Effector CD8-positive, alpha-beta T cell (primary cell): ENCODE measurements at places on chromosomes 5 and 9.

GRCh38 chr9:117772960-117773359 lies 68.8 kb downstream of the TLR4 start:
- no peak for DNase-seq

DNA sequence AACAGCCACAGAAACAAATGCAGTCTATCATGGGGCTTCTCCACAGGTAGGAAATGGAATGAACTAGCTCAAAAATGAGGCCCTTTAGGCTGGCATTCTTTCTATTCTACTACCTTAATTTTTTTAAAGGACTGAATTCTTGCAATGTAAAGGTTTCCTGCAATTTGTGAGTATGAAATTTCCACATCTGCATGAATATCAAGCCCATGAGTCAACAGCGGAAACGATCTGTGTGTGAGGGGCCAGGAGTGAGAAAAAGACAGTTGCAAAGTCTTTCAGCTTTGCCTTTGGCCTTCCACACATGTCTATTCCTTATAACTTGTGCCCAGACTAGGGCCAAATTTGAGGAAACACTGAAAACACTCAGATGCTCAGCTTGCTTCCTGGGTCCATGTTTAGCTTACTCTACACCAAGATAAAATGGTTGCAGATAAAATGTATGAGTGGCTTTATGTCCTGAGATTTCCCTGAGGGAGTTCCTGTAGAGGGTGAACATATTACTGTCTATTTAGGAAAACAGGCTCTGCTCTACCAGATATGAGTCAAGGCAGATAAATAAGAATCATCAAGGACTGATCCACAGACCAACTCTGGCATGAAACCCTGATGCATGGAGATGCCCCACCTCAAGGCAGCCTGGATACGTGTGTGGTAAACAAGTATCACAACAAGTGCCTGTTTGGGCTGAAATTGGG lies 46.5 kb downstream of the RETREG1 start:
- DNase-seq: no peak

GRCh38 chr5:14171621-14172020 lies 28.5 kb downstream of the TRIO start:
- DNase-seq: no peak

- no peak for DNase-seq
Measured at GRCh38 chr5:17991775-17992174, 357.5 kb downstream of the TAF11L14 start.

- DNase-seq: no peak
Measured at GRCh38 chr5:591746-592145, 20.4 kb upstream of the CEP72 start.

- no peak for DNase-seq
Measured at GRCh38 chr9:125633116-125633745, 73.8 kb downstream of the MAPKAP1 start.

GRCh38 chr5:371811-372555 lies 50.5 kb downstream of the AHRR start:
- DNase-seq: no peak

DNA sequence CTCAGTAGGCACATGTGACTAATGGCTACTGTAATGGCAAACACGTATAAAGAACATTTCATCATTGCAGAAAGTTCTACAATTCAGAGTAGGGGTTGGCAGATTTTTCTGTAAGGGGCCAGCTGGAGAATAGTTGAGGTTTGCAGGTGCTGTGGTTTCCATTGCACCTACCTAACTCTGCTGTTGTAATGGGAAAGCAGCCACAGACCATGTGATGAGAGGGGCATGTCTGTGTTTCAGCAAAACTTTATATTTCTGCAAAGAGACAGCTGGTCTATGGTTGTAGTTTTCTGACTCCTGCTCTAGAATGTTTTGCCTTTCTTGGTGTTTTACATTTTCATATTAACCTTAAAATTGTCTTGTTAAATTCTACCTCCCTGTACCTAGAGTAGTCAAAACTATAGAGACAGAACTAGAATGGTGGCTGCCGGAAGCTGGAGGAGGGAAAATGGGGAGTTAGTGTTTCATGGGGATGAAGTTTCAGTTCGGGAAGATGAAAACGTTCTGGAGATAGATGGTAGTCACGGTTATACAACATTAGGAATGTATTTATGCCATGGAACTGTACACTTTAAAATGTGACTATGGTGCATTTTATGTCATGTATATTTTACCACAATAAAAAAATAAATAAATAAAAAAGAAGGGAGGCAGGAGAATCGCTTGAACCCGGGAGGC lies 44.3 kb downstream of the NUP214 start:
- DNase-seq: no peak

GRCh38 chr5:98458726-98459125 lies 314.7 kb upstream of the RGMB start:
- no peak for DNase-seq

GRCh38 chr9:133705576-133705975 lies 32.6 kb downstream of the SARDH start:
- no peak for DNase-seq

GRCh38 chr5:143124593-143124992 lies 278.9 kb downstream of the NR3C1 start:
- no peak for DNase-seq

GRCh38 chr5:78550891-78551290 lies 97.7 kb downstream of the LHFPL2 start:
- no peak for DNase-seq

GRCh38 chr9:37682951-37683350 lies 32.2 kb downstream of the FRMPD1 start:
- DNase-seq: no peak

- DNase-seq: no peak
Measured at GRCh38 chr5:122492675-122493074, 180.6 kb downstream of the SNCAIP start.

- peak; percentile 18 for DNase-seq
Measured at GRCh38 chr5:157193699-157194424, 13.2 kb downstream of the ITK start.

- DNase-seq: no peak
Measured at GRCh38 chr5:110925398-110925797, 146.1 kb upstream of the TSLP start.

DNA sequence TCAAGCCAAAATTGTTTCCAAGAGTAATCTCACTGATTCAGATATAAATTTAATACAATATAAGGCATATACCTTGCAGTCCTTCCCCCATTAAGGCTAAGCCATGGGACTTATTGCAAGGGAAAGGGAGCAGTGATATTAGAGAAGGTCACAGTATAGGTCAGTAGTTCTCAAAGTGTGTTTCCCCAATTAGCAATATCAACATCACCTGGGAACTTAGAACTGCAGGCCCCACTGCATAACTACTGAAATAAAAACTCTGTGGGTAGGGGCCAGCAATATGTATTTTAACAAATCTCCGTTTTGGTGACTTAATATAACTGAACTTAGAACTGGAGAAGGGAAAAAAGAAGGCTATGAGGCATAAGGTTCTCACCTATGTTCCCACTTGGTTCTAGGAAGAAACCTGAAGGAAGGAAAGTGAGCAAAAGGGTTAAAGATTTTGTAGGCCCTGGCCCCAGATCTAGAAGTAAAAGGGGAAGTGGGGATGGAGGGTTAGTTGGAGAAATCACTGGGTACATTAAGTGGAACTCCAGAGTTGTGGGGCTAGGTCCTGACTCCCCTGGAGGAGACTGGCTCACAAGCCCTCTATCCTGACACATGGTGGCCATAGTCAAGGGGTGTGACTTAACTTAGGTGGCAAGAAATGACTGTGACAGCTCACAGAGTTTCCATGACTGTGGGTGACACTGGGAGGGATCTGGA lies 40.7 kb downstream of the WDR36 start:
- no peak for DNase-seq

GRCh38 chr5:15116996-15117395 lies 245.4 kb upstream of the ANKH start:
- DNase-seq: no peak

- no peak for DNase-seq
Measured at GRCh38 chr5:28678899-28679298, 1640.5 kb upstream of the CDH9 start.

DNA sequence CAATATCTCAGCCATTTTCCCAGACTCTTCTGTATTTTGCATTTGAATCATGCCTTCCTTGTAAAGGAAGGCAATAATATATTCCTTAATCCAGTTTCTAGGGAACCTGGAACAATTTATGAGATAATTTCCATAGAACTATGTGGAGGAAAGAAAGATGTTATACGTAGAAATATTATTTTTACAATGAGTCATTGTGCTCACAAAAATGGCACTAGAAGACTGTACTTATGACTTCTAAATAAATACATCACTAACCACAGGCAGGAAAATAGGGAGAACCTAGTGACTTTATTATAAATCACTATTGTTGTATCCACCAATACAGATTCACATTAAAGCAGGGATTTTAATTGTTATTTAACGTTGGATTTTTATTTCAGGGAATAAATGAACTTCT lies 87.6 kb downstream of the FBXO38 start:
- no peak for DNase-seq

GRCh38 chr9:109452761-109453160 lies 45.3 kb downstream of the PTPN3 start:
- DNase-seq: no peak

GRCh38 chr9:126111556-126111955 lies 215.1 kb upstream of the MVB12B start:
- no peak for DNase-seq

GRCh38 chr5:43802119-43802518 lies 199.1 kb downstream of the NNT start:
- DNase-seq: no peak

GRCh38 chr9:127938298-127938690 lies 640 bp upstream of the DPM2 start:
- no peak for DNase-seq

- no peak for DNase-seq
Measured at GRCh38 chr9:113139225-113139829, 11.5 kb upstream of the SLC31A2 start.

DNA sequence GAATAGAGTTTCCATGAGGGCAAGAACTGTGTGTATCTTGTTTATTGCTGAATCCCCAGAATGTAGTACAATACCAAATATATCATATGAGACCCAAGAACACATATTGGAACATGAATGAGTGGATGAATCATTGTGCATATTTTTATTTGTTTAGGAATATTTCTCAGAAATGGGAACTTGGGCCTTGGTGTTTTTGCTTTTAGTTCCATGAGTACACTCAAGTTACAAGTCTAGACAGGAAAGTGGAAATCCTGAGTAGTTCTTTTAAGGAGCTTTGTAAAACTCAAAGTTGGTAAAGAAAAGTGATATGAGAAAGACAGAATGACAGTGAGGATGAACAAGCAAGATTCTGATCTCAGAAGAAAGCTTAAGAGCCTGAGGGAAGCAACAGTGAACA lies 647.0 kb downstream of the EFNA5 start:
- no peak for DNase-seq

- DNase-seq: no peak
Measured at GRCh38 chr5:19497229-19497815, 490.7 kb downstream of the CDH18 start.

DNA sequence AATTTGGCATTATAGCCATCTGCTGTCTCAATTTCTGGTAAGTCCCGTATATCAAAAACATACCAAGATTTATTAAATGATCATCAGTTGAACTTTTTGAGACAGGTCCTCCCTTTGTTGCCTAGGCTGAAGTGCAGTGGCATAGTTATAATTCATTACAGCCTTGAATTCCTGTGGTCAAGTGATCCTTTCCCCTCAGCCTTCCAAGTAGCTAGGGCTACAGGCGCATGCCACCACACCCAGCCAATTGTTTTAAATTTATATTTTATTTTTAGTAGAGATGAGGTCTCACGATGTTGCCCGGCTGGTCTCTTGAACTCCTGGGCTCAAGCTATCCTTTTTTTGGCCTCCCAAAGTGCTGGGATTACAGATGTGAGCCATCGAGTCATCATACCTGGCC lies 418.9 kb downstream of the ARHGEF28 start:
- no peak for DNase-seq

- DNase-seq: no peak
Measured at GRCh38 chr5:4571248-4571948, 568.7 kb upstream of the ADAMTS16 start.

- no peak for DNase-seq
Measured at GRCh38 chr5:173644673-173645436, 28.4 kb upstream of the BOD1 start.

DNA sequence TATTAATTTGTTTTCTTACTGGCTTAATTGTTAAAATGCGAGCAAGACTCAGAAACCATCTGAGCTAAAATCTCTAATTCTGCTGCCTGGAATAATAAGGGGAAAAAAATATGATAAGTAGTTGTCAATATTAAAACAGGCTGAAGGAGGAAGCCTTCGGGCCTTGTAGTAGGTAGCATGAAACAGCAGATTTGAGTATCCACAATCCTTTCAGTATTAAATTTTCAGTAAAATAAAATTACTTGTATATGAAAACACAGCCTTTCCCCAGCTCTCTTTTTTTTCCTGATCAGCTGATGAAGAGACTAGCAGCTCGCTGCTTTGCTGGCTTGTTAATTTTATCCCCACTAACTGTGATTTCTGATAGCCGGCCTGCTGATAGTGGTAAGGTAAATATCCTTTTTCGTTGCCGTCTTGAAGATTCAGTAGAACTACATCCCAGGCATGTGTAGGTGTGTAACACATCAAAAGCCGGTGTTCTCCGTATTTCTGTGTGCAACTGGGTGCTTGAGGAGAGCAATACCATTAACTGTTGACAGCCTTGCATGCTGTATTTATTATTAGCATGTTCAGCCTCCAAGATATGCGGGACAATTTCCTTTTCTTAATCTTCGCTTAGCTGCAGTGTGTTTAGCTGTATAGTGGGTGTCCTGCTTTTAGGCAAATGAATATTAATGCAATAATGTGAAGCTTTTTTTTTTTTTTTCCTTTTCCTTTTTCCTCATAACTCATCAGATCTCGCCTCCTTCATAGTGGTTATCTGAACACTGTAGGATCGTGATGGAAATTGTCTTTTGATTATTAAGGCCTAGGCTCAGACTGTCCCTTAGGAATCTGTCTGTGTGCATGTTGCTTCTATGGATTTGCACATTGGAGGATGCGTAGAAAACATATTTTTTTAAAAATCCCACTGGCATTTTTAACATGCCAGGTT lies 144.6 kb downstream of the SMARCA2 start:
- no peak for DNase-seq

GRCh38 chr5:90965110-90965685 lies 406.6 kb downstream of the ADGRV1 start:
- DNase-seq: no peak

DNA sequence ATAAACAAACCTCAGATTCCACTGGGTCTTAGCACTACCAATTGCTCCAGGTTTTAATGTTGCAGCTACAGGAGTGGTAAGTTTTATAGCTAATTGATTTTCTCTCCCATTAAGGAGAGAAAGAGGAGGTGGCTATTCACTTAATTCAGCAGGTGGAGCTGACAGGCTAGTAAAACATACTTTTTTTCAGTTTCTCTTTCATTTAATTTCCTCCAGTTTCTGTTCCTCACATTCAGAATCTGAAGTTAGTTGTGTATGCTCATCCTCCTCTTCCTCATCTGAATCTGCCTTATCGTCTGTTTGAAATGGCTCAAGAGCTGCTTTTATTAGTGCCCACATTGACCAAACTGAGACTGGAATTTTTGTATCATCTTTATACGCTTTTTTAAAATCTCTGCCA lies 98.0 kb downstream of the PLPPR1 start:
- no peak for DNase-seq

DNA sequence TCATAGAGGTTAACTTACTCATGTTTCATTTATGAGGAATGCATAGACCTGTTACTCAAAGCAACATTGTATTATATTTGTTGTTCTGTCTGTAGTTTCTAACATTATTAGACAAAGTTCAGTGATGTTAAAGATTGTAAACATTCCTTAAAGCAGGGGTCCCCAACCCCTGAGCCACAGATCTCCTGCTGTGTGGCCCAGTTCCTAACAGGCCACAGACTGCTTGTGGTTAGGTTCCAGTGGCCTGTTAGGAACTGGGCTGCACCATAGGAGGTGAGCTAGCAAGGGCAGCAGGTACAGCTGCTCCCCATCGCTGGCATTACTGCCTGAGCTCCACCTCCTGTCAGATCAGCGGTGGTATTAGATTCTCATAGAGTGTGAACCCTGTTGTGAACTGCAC lies 181.1 kb downstream of the KDM4C start:
- no peak for DNase-seq
